ENCODE measurements at places on chromosomes 3 and 15.

DNA sequence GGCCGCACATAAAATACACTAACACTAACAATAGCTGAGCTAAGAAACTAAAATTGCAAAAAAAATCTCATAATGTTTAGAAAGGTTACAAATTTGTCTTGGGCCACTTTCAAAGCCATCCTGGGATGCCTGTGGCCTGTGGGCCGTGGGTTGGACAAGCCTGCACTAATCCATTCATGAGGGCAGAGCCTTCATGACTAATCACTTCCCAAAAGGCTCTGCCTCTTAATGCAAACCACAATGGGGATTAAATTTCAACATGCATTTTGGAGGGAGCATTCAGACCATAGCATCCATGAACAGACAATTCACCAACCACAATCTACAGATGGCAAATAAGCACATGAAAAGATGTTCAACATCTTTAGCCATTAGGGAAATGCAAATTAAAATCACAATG is 128.2 kb downstream of the SUCLG2 start:
- no peak for DNase-seq

- DNase-seq: no peak
These were observed 152.2 kb downstream of the NEK11 start for GRCh38 chr3:131178710-131179375.

DNA sequence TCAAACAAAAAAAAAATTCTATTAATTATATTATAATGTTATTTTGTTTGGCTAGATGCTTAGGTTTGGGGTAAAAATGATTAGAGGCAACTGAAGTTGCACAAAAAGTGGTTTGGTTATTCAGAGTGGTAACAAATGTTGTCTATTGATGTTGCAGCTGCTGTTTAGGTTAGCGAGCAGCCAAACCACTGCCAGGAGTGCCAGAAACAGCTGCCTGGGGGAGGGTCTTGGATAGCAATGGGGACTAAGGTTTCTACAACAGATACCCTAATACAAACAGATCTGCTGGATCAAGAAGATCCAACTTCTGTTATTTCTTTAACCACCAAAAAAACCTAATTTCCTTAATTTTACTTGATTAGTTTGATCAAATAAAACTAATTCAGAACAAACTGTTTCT is 26.6 kb downstream of the BTLA start:
- no peak for DNase-seq

DNA sequence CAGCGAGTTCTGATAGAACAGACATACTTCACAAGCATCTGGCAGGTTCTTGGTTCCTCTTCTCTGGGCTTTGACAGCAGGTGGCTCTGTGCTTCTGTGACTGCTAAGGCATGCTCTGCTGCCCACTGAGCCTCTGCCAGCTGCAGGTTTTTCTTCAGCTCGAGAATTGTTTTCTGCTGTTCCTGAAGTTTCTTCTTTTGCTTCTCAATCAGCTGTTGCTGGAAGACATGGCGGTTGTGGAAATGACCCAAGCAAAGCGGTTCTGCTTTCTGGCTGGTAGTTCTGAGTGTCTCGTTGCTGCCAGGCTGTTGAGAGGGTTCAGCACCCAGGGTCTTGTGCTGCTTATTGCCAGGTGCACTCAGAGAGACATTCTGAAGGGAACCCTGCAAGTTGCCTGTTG is 50.8 kb downstream of the CCDC191 start:
- no peak for DNase-seq

DNA sequence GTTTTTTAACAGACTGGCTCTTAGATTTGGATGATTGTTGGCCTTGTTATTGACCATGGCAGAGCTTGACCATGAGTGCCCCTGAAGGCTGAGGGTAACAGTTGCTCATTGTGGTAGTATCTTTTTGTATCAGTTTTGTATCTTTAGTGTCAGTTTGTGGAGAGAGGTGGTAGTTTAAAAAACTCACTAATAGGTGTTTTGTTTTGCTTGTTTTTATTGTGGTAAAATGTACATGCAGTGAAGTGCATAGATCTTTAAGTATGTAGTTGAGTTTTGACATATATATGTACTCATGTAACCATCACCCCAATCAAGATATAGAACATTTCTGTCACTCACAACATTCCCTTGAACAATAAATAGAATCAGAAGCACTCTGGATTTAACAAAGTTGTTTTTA is 9.8 kb downstream of the GMPS start:
- no peak for DNase-seq

DNA sequence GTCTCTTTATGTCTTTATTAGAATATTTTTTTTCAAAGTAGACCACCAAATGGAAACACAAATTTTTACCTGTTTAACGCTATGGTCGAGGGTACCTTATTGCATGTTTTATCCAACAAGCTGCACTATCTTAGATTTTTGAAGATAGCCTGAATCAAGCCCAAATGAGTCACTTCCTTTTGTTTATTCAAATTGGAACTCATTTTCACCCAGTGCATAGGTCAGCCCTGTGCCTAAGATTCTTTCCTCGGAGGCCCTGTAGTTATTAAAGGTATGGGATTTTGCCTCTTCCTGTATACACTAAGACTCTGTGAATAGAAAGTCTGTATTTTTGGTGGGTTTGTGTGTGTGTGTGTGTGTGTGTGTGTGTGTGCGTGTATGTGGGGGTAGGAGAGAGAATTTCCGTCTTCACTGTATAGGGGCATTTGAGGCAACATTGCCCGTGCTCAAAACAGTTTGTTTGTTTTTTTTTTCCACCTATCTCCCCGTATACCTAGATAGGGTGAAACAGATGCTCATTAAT is 358.0 kb upstream of the CADM2 start:
- DNase-seq: no peak

GRCh38 chr3:14876921-14877333 is 58.2 kb downstream of the FGD5 start:
- no peak for DNase-seq

DNA sequence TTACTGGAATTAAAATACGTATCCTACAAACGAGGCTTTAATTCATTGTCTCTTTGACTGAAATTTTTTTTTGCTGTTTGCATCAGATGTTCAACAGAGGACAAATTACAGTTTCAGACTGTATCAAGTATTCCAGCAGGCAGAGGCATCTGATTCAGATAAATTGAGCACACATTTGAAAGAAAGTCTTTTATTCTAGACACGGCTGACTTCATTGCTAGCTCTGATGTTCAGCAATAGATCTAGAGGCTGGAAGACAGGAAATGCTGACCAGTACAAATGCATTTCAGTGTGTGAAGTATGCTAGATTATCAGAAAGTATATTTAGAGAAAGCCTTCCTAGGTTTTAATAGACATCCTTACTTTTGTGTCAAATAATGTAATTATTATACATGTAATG is 472.2 kb downstream of the NLGN1 start:
- no peak for DNase-seq

GRCh38 chr3:196409409-196409808 is 22.8 kb downstream of the UBXN7 start:
- no peak for DNase-seq

Measured in activated CD8-positive, alpha-beta memory T cell treated with anti-CD3 and anti-CD28 coated beads for 1 hour (primary cell).